Ureter (tissue), 1 donor: ENCODE measurements at places on chromosomes 4 and X. TPM values are rescaled to one million over a fixed set of nuclear protein-coding genes. Genes with fewer than 3 reads are reported as not detected.

GRCh38 chrX:21616386-21616785 lies 41.7 kb downstream of the KLHL34 start:
- DNase-seq = no peak

GRCh38 chrX:151393514-151393913 lies 3.5 kb upstream of the VMA21 start:
- DNase-seq = no peak

DNA sequence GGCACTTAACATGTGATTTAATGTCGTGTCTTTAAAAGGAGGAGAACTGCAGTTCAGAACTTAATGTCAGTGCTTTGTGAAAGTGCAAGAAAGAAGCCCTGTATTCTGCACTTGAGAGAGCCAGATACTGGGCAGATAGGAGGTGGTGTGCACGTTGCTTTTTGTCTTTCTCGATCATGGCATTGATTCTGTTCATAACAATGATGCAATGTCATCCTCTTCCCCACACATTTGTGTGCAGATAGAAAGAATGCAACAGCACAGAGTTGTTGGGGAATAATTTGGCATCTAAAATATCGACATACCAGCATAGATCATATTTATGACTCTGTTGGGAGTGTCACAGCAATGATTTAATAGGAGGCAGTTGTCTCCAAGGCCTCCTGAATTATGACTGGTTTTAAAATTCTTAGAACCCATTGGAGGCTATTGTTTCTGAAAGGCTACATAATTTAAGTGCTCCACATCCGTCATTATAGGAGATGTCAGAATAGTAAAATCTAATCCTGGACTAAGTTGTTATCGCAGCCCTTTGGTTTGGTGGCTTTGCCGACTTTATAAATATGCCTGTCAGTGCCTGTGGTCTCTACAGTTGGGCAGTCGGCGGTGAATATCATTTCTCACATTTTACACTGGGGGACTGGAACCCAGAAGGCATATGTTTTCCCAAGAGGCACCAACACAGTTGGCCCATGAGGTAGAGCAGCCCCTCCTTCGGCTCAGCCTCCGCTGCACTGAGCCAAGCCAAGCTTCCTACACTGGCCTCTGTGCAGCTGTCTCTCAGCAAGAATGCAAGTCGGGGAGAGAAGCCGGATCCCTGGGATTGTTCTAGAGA lies 124.9 kb downstream of the PTTG2 start:
- no peak for DNase-seq

DNA sequence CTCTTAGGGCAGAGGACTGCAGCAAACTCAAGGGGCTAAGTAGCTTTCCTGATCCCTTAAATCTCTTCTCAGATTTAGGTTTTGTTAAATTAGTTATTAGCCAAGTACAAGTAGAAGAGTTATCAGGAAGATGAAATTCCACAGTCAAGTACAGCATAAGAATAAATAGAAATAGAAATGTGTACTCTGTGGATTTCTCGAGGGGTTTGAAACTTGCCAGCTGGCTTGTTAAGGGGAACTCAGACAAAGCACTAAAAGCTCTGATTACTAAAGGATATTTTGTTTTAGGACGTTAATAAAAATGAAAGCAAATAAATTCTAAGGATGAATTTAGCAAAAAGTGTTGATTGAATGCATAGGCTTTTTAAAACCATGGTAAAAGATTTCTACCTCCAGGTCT lies 654.6 kb downstream of the RAPGEF2 start:
- no peak for DNase-seq

DNA sequence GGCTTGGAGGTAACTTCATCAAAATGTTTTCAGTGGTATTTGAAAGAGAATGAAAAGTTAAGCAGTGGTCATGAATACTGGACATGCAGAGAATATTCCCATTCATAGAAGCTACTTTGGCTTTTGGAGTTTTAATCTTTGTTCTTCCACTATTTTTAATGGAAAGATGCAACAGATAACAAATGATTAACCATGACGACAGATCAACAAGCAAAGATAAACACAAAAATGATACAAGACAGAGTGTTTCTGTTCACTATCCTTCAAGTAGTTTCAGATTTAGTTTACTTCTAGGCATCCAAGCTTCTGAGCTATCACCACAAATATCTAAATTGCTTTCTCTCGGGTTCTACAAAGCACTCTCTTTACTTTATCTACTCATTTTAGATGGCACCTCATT lies 1004.9 kb upstream of the ADGRL3 start:
- no peak for DNase-seq

DNA sequence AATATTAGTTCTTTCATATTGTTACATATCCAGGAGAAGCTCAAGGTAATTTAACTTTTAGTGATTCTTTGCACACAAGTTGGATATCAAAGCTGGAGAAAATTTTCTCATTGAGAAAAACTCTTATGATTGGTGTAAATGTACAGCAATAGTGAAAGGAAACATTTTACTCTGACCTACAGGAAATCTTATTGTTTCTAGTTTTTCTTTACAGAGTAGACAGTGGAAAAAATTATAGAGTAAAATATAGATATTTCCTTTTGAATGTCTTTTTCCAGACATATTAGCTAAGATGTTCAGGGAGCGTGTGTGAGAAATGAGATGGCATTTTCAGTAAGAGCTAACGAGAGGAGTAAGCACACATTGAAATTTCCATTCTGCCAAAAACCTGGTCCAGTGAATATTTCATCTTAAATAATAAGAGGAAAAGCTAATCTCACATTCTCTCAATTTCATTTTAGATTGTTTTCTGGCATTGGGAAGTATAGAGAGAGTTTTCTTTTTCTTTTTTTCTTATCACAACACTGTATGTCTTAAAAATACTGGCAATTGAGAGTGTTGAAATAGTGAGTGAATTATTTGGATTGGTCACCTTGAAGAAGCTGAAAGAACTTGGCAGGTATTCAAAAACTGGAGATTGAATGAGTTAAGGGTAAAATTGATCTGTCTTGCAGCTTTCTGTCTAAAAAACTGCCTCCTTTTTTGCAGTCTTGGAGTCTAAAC lies 15.6 kb upstream of the ATP8A1 start:
- DNase-seq = no peak

GRCh38 chrX:111035991-111036390 lies 60.0 kb upstream of the PAK3 start:
- DNase-seq = no peak

- DNase-seq = no peak
These were observed 61.9 kb upstream of the IGFBP7 start for GRCh38 chr4:57172065-57172464.

DNA sequence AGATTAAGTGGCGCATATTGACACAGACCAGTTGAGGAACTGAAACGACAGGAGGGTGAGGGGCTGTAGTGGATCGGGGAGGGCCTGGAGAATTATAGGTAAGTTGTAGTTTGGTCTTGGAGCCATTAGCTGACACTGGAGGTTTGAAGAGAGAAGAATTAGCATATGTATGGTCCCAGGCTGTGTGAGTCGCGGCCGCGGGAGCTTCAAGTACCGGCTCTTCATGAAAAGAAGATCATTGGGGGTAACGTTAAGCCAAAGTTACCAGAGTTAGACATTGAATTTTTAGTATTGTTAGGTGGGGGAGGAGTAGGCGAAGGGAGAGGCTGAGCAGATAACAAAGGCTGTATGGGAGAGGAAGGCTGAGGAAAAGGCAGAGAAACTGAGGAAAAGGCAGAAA lies 56.5 kb downstream of the ZNF674 start:
- no peak for DNase-seq

- DNase-seq = no peak
These were observed 127.8 kb downstream of the PHKA2 start for GRCh38 chrX:18855919-18856644.

- DNase-seq = no peak
These were observed 142.9 kb downstream of the TMEM164 start for GRCh38 chrX:110145854-110146253.

- no peak for DNase-seq
These were observed 119.5 kb upstream of the MAP9 start for GRCh38 chr4:155496294-155496626.

DNA sequence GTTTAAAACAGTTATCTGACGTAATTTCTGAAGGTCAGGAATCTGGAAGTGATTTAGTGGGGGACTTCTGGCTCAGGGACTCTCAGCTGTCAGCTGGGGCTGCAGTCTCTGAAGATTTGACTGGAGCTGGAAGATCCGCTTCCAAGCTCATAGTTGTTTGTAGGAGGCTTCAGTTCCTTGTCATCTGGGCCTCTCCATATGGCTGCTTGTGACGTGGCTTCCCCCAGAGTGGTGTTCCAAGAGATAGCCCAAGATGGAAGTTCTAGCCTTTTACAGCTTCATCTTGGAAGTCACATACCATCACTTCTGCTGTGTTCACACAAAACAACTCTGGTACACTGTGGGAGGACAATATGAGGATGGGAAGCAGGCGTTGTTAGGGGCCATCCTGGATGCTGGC lies 2.1 kb downstream of the MPC1L start:
- no peak for DNase-seq

GRCh38 chr4:4619821-4620220 lies 78.0 kb upstream of the STX18 start:
- DNase-seq = no peak

GRCh38 chrX:41332408-41333002 lies 1.5 kb upstream of the DDX3X start:
- DNase-seq = no peak

DNA sequence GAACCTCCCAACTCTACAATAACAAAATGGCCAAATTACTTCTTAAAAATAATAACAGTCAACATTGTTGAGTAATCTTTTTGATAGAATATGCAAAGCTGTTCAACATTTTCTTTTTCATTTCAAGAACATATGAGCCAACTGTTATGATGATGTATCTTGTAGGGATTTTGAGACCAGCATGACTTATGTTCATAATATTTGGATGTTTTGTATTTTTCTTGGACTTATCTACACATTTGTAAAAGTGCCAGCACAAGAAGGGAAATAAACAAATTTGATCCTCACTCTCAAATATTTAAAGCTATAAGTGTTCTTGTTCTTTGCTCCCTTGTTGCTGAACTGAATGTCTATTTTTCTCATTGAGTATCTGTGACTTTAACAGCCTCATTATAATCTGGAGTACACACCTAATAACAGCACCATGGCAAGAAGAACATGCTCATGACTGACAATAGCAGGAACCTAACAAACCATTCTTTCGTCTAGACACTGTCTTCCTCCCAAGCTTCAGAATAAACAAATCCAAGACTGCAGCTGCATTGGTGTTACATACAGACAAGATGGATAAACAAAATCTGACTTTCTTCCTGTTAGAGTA lies 1049.7 kb downstream of the FAT4 start:
- DNase-seq = no peak

- DNase-seq = no peak
These were observed 82.6 kb downstream of the MTMR1 start for GRCh38 chrX:150775569-150776350.

GRCh38 chr4:86398187-86398586 lies 38.3 kb upstream of the MAPK10 start:
- no peak for DNase-seq

- no peak for DNase-seq
These were observed 460.0 kb upstream of the FAM241A start for GRCh38 chr4:111685205-111685604.

GRCh38 chr4:116515959-116516358 lies 569.4 kb downstream of the TRAM1L1 start:
- no peak for DNase-seq

DNA sequence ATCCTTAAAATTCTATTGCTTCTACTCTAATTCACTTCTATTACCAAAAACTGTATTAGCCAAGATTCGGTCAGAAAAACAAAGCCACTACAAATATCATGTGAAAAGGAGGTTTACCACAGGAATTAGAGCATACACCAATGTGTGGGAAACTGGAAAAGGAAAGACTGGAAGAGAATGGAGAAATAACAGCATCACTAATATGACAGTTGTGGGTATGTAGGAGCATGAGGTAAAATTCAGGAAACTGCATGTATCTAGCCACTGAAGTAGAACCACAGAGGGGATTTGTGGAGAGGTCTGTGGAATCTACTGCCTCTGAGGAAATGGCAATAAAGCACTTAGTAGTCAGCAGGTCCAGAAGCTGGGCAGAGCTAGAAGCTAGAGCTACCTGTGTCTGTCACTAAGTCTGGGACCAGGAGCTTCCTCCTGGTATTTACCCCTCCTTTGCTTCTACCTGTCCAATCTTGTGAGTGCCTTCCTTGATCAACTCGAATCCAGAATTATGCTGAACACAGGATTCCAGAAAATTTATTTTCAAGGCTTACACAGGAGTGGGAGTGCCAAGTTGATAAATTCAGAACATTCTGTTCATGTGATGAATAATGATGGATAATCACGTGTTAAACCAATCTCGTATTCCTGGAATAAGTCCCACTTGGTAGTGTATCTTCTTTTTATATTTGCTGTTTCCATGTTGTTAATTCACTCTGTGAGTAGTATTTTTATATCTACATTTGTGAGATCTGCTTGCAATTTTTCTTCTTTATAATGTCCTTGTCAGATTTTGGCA lies 52.6 kb downstream of the NAF1 start:
- DNase-seq = no peak

DNA sequence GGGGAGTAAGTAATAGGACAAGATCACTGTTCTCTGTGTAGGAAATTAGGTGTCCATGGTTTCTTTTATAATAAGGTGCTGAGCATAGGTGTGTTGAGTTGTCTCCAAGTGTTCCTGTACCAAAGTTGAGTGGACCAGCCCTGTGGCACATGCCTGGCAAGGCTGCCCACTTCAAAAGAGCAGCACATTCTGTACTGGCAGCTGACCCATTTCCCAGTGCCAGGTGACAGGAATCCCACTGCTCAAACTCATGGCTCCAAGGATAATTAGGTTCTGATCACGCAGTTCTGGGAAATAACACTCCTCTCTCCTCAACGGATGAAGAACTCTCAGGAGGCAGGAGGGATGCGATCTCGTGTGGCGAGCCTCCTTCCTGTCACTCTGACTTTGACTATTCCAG lies 12.8 kb upstream of the LGI2 start:
- DNase-seq = no peak

- no peak for DNase-seq
These were observed 67.7 kb downstream of the TSC22D3 start for GRCh38 chrX:107707866-107708265.

TMEM271 gene
- not detected for total RNA-seq

PDE5A gene
- total RNA-seq = 74.4 TPM

FBXW7 gene
- total RNA-seq = 70.3 TPM

FMR1NB gene
- total RNA-seq = not detected

SLC34A2 gene
- total RNA-seq = 2.5 TPM

AKAP4 gene
- not detected for total RNA-seq

MAGIX gene
- total RNA-seq = 12.8 TPM

CXCL13 gene
- 1.6 TPM for total RNA-seq

CSAG1 gene
- not detected for total RNA-seq

RASSF6 gene
- total RNA-seq = 41.7 TPM
